Uterus (tissue), 4 donors: ENCODE measurements at places on chromosomes 1 and 21.
A peak's percentile ranks its signal among the peaks of the same experiment; 100 is the strongest.

GRCh38 chr1:114075546-114076242 is 78.0 kb downstream of the SYT6 start:
- DNase-seq = no peak

DNA sequence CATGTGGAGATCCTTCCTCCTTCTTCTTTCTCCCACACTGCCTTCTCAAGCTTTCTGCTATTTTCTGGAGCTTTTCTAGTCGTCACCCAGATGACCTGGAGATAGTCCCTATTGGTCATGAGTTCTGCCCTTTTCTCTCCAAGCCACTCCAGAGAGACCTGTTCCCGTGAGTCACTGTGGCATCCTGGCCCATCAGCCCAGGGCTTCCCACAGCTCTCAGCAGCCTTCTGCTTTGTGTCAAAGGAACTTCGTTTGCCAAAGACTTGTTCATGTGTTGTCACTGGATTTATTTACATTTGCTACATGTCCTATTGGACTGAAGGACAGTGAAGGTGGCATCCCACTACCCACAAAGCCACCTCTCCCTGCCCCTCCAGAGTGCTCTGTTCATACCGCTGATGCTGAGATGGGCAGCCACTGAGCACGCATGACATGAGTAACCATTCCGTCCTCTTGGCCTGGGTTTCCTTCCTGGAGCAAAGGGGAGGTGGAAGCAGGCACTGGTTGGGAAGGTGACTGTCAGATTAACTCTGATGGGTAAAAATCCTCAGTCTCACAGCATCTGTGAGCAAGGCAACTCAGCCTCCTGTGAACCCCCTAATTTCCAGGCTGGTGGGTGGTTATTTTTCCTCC is 119.2 kb downstream of the EDEM3 start:
- no peak for DNase-seq

DNA sequence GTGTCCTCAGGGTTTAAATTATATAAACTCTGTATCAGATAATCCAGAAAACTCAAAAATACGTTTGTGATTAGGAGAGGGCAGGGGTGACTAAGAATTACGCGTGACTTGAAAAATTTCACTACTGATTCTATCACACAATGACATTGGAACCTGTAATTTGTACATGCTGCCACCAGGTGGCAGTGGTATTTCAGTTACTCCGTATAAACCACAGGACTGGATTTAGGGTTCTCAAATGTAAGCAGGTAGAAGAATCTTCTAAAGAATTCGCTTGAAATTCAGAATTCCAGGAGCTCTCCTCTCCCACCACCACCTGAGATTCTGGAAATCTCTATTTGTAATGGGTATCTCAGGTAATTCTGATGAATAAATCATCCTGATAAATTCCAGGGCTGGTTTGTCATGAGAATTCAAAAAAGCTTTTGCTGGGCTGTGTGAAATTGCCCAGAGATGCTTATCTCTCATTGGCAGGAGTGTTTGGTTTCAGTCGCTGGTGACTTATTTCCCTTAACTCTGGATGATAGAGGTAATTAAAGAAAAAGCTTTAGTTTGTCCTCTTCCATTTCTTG is 1.7 kb upstream of the KRTAP7-1 start:
- DNase-seq = no peak

DNA sequence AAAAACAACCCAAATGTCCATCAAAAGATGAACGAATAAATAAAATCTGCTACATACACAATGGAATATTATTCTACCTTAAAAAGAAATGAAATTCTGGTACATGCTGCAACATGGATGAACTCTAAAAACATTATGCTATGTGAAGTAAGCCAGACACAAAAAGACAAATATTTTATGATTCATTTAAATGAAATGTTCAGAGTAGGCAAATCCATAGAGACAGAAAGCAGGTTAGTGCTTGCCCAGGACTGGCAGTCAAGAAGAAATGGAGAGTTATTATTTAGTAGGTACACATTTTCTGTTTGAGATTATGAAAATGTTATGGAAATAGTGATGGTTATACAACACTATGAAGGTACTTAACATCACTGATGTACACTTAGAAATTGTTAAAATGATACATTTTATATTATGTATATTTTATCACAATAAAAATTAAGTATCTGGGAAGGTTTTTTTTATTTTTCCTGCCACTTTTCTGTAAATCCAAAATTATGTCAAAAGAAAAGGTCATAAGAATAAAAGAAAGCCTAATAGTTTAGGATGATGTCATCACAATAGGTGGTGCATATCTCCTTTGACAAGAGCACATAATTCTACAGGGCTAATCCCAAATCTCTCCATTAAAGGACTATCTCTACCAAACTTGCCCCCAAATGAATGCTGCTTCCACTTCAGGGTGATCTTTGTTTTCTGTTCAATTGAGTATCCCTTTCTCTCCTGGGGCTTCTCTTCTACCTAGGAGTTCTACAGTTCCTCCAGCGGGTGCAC is 40.2 kb upstream of the FCER1A start:
- DNase-seq = no peak

DNA sequence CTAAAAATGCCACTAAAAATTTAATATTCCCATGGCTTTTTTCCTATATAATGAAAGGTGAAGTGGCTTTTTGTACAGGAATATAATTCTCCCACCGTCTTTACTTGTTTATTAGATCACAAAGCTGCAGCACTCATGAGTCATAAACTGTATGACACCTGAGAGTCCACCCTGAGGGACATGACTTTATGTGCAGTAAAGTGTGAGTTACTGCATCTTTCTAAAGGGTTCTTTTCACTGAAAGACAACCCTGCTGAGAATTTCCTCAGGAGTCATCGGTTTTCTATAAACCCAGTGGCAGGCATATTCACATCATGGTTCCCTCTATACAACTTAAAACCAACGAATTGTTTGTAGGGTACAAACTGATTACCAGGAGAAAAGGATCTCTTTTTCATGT is 77.4 kb downstream of the APP start:
- DNase-seq = no peak

DNA sequence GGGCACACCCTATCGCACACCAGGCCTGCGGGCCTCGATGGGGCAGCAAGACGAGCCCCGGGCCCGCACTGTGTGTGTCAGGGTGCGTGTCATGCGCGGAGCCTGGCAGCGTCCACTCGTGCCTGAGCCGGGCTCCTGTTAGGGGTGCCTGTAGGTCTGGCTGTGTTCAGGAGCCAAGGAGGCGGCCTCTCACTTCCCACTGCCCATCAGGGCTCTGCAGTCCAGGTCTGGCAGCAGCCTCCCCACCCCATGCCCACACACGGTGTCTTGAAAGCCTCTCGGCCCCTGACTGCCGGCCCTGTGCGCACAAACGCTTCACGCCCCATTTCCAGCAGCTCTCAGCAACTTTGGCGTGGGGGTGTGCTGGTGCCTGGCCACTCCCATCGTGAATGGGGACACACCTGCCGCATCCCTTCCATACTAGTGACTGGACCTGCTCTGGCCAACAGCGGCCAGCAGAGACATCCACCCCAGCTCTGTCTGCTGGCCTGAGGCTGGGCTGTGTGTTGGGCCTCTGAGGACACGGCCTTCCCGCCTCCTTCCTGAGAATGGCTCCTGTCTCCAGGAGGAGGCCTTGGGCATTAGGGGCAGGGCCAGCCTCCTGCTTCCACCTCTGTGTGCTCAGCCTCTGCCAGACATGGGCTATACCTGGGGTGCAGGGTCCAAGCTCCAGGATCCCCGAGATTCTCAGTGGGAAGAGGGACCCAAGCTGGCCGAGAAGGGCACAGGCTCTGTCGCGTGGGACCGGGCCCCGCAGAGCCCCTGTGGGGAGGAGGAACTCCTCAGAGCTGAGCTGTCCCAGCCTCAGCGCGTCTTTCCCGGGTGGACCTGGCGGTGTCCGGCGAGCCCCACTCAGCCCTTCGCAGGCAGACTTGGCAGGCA is 41.8 kb upstream of the ACTRT2 start:
- DNase-seq = no peak

- no peak for DNase-seq
Observed at GRCh38 chr1:95323123-95323522, 89.1 kb downstream of the RWDD3 start.

GRCh38 chr1:69998847-69999246 is 206.5 kb downstream of the LRRC40 start:
- no peak for DNase-seq

DNA sequence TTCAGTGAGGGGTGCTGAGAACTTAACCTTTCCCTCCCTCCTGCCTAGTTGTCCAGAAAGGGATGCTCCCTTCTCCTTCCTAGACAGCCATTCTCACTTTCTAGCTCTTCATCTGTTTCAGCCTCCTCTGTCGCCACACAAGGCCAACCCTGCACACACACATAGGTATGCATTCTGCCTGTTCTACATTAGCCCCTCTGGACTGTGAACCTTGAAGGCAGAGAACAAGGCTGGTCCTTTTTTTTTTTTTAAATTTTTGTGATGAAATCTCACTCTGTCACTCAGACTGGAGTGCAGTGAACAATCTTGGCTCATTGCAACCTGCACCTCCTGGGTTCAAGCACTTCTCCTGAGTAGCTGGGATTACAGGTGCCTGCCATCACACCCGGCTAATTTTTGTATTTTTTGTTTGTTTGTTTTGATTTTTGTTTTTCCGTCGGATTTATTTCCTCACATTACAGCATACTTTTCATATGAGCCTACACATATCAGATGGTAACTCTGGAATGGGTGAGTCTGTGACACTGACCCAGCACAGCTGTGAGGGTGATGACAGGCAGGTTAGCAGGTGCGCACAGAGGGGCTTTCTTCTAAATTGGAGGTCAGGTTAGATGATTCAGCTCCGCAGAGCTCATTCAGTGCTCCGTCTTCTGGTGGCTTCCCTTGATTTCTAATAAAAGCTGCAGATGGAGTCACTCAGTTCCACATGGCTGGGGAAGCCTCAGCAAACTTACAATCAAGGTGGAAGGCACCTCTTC is 4.9 kb upstream of the AKR1A1 start:
- no peak for DNase-seq

GRCh38 chr1:241411776-241412338 is 54.9 kb upstream of the RGS7 start:
- DNase-seq = no peak

DNA sequence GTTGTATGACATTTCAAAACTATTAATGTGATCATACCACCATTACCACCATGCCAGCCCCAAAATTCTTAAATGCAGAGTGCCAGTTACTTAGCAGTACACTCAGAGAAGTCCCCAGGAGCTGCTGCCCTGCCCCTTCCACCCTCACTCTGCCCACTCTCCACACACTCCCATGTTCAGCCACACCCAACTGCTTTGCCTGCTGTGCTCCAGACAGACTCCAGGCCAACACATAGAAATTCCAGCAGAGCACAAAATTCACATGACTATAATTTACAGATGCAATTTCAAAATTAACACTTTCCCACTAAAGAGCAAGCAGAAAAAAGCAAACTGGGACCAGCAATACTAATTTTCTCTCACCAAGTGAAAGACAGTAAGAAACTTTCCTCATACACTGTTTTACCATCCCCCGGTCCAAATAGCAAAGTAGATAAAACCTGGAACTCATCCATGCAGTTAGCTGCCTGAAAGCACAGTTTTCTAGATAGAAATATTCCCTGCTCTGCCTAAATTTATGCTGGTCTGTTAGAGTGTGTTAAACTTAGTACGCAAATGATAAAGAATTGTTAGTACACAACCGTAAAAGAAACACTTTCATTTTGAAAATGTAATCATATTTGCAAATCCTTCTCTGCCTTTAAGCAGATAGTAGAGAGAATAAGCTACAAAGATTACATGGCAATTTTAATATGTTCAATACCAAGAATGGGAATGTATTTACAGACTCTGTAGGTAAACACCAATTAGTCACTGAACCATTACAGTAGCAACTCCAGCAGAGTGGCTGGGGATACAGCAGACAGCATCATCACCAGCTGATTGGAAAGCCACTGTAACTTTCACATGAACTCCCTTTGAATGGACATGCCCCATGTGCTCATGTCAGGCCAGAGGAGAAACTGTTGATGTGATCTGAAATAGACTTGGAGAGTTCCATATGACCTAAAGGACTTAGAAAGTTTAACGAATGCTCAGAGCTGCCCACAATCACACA is 176.5 kb downstream of the VAV3 start:
- no peak for DNase-seq

- no peak for DNase-seq
Observed at GRCh38 chr1:68057564-68057963, 7.1 kb upstream of the DIRAS3 start.

GRCh38 chr21:45041351-45041805 is 33.0 kb upstream of the ADARB1 start:
- DNase-seq = peak; percentile 88

DNA sequence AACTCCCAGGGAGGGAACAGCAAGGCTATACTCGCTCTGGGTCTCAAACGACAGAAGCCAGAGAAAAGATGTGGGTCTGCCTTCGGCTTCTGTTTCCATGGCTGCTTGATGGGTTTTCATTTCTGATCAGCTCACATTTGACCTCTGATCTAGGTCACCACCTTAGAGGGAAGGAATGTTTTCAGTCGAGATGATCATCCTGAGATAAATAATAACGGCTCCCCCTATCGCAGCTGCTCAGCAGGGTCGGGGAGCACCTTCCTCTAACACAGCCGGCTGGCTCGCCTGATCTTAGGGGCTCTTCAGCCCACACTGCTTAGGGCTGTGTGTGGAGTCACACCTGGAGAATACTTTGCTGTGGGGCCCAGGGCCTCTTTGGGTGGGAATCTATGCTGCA is 53.1 kb upstream of the ZNF648 start:
- no peak for DNase-seq

DNA sequence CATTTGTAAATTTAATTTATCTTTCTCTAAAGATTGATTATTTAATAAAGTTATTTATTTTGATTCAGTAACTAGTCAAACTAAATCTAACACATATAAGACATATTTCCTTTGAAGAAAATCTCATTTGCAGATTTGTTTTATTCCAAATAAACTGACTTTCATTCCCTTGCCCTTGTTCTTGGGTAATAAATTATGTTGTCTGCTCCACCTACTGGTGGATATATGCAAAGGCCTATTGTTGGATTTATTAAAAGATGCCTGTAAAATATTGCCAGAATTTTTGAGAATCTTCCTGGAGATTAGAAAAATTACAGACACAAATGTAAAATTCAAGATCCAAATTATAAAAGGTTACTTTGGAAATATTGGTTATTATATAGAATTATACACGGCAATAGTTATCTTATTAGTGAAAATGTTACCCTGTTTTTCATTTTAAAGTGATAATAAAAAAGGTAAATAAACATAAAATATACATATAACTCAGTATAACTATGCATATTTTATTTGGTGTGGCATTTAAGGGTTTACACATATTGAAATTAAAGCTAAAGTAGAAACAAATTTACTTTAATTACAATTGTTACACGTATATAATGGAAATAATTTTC is 116.1 kb downstream of the SPATA17 start:
- no peak for DNase-seq

GRCh38 chr1:159000625-159001024 is 9.1 kb upstream of the IFI16 start:
- DNase-seq = peak; percentile 95

DNA sequence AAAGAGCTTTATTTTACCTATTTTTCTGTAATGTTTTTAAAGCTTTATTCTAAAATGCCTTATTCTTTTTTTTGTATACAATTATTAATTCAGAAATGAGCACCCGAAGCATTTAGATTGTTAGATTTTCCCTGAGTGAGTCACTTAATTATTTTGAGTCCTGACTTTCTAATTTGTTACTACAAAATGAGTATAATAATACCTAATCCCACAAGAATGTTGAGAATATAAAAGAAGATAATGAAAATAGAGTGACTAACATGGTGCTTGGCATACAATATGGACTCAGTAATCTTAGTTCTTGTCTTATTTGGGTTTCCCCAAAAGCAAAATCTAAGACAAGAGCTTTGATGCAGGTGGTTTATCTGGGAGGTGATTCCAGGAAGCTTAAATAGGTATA is 142.2 kb downstream of the LHX8 start:
- no peak for DNase-seq
